DND-41 (cell line): ENCODE measurements at places on chromosomes 3 and 15.

DNA sequence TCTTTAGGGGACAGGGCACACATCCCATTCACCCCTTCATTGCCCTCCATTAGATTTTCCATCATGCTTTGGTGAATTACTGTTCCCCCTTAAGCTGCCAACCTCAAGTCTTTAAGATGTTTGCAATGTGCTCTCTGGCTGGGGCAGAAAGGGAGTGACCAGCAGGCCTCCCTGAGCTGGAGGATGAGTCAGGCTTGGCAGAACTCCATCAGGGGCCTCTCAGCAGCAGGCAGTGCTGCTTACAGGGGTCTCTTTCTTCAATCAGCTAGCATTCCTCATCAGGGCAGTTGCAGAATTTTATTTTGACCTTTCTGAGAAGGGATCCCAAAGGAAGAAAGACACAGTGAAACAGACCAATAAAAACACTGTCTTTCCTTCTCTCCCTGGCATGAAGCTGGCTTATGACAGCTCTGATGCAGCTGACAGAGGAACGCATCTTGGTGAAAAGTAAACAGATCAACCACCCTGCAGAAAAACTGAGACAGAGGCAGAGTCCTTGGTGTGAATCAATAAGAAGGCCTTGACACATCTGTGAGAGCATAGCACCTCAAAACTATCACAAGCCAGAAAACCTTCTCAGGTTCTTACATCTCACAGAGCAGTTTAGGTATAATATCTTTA, 88.7 kb upstream of the MRPL3 start:
- H3K4me1 ChIP-seq: no peaks in the 10 kb centered on the region
- no peak overlapping the region for H3K4me3 ChIP-seq

DNA sequence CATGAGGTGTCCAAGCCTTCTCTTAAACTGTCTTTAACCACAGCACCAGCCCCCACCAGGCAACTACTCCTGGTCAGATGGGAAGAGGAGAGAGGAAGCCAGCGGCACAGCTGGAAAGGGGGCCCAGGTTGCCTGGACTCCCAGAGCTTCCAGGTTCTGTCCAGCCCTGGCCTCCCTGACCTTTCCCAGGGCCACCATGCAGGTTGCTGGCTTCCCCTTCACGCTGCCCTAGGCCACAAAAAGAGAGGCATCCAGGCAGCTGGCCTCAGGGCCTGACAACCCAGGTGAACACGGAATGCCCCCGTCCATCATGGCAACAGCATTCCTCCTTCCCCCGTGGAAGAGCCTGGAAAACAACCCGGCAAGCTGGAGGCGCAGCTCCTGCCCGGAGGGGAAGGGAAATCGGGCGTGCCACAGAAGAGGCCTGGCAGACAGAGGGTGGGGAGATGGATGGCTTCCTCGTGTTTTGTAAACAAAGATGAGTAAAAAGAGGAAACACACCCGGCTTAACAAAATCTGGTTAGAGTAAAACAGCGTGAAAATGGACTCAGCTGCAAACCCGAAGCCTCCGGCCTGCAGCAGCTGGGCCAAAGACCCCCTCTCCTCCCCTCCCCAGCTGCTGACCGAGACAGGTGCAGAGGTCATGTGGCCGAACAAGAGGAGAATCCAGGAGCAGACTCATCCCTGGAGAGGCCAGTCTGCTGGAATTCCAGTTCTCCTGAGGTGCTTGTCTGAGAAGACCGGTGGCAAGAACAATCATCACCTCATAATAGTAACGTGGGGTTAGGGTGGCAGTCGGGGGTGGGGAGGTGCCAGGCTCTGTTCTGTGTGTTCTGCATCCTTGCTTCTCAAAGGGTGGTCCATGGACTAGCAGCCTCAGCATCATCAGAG, 15.5 kb downstream of the BMF start:
- H3K4me3 ChIP-seq: no peak overlapping the region
- H3K27me3 ChIP-seq: no peaks in the 10 kb centered on the region
- H3K27ac ChIP-seq: no peak overlapping the region
- DNase-seq: no peak
- no peaks in the 10 kb centered on the region; the same call in 1 of the 2 replicates for H3K36me3 ChIP-seq
- peaks cover 7% of the 10 kb centered on the region for H3K4me1 ChIP-seq

GRCh38 chr15:64665179-64665578, 110.2 kb downstream of the RBPMS2 start:
- H3K36me3 ChIP-seq: peaks cover 3% of the 10 kb centered on the region; the same call in 1 of the 2 replicates
- H3K4me3 ChIP-seq: no peak overlapping the region

DNA sequence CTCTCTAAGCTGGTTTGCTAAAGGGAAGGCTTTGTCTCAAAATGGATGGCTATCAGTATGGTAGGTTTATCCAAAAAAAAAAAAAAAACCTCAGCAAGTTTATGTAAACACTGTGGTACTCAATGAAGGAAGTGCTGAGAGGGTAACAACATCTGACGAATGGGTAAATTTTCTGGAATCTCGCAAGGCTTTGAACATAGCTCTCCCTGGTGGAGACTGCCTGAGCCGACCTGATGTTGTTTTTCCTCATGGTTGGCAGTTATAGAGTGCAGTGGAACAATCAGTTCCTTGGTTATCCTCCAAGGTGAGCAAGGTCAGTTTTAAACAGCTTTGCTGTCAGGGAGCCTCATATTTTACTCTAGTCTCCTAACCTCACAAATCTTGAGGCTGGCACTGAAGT, 94.6 kb downstream of the ZPLD1 start:
- H3K27me3 ChIP-seq: no peaks in the 10 kb centered on the region
- no peak for DNase-seq
- no peak overlapping the region for H3K27ac ChIP-seq
- no peaks in the 10 kb centered on the region for H3K36me3 ChIP-seq

- DNase-seq: no peak
- peaks cover 56% of the 10 kb centered on the region for H3K36me3 ChIP-seq
- peaks cover 47% of the 10 kb centered on the region for H3K4me1 ChIP-seq
- peak overlapping the region; percentile 49 for H3K27ac ChIP-seq
- no peaks in the 10 kb centered on the region for H3K27me3 ChIP-seq
Observed at GRCh38 chr3:184315871-184316661, 1.7 kb downstream of the EIF4G1 start.

- no peak overlapping the region for H3K27ac ChIP-seq
- no peak overlapping the region for H3K4me3 ChIP-seq
- DNase-seq: no peak
- H3K36me3 ChIP-seq: peaks cover 9% of the 10 kb centered on the region; the same call in 1 of the 2 replicates
- no peaks in the 10 kb centered on the region for H3K4me1 ChIP-seq
- no peaks in the 10 kb centered on the region for H3K27me3 ChIP-seq
Observed at GRCh38 chr15:56199038-56199437, 44.6 kb downstream of the RFX7 start.

DNA sequence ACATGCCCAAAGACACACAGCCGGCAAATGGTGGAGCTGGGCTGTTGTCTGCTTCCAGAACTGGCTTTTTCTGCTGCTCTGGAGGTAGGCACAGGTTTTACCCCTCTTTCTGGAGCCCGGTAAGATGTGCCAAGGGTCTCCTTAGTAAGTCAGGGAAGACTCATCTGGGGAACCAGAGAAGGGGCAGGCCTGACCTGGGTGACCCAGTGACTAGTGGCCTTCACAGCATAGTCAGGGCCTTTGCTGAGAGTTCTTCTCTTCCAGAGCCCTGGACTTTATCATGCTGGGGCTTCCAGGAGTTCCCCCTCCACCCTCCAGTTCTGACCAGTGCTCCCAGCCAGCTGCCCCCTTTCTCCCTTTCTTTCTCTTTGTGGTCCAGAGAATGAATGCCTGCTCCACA, 3.2 kb downstream of the CD276 start:
- no peaks in the 10 kb centered on the region for H3K36me3 ChIP-seq
- peaks cover 8% of the 10 kb centered on the region for H3K27me3 ChIP-seq
- H3K27ac ChIP-seq: no peak overlapping the region
- H3K4me3 ChIP-seq: no peak overlapping the region
- no peak for DNase-seq
